ENCODE measurements at places on chromosomes 12 and 14.

DNA sequence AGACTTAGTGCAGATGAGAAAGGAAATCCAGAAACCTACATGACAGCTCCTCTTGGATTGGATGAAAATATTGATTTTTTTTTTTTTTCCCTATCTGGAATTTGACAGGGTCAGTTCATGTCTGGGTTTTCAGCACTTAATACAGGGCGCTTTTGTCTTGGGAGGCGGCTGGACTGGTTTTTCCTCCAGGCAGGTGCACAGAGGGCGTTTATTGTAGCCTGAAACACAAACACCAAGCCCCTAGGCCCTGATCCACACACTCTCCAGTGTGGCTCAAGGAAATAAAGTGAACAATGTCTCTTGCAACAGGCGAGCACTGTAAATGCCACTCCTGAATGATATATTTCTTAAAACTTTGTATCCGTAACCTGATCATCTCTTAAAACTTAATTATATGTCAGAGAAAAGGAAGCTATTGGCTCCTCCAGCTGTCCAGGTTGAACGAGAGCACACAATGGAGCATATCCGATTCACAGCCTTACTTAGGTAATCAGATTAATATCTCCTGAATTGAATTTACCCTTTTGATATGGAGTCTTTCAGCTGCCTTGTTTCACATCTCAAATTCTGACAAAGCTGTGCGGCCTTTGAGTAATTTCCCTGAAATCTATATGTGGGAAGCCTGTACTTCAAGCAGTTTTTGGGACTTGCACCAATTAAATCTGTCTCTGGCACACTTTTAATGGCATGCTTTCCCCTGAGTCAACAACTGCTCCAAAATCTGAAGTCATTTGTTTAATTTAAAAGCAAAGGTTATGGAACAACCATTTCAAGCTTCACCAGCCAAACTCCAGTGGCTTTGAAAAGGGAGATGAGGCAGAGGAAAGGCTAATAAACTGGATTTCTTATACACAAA is 485.7 kb downstream of the ZFP36L1 start:
- DNase-seq: no peak

DNA sequence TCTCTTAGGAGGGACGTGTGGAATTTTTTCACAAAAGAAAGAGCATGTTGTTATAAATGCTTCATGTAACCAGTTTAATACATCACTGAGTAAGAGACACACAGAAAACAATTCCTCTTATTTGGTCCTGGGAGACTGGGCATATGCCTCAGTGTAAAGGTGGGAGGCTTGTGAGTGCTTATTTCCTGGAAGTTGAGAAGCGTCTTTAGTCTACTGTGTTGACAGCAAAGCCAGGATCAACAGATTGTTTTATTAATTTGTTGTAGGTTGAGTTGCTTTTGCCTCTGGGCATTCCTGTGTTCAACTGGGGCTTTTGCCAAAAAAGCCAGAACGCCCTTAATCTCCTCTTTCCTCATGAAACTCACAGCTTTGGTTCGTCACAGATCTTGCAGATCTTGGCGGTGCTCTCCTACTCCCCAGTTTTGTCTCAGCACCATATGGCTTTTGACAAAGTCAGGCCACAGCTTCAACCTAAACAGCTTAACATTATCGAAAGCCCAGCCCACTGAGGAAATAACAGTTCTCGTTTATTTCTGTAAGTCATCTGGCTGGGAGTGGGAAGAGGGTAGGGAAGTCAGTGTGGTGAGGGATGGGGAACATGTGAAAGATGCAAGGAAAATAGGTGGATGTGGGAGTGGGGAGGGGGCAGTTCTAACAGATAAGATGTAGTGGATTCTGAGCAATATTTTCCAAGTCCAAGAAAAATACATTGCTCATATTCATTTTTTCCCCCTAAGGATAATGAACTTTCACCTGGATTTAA is 227.2 kb downstream of the DACT1 start:
- no peak for DNase-seq

GRCh38 chr12:118773956-118774723 is 207.2 kb upstream of the SRRM4 start:
- DNase-seq: peak; percentile 31

- DNase-seq: no peak
These were observed 821 bp downstream of the TMEM106C start for GRCh38 chr12:47964106-47964728.

GRCh38 chr12:74647256-74647655 is 109.6 kb downstream of the ATXN7L3B start:
- DNase-seq: no peak

DNA sequence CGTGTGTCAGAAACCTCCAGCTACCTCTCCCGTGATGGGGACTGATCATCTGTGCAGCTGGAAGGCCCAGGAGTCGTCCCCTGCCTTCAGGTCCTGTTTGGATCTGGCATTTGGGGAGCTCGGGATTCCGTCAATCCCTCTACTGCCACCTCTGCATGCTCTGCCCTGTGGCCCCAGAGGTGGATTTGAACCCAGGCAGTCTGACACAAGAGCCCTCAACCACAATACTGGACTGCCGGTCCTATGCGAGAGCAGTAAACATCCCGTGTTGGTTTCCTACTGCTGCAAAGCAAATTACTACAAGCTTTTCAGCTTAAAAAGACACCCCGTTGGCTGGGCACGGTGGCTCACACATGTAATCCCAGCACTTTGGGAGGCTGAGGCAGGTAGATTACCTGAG is 121.9 kb upstream of the FKBP4 start:
- no peak for DNase-seq

GRCh38 chr14:75449696-75450095 is 21.9 kb downstream of the JDP2 start:
- DNase-seq: peak; percentile 26

DNA sequence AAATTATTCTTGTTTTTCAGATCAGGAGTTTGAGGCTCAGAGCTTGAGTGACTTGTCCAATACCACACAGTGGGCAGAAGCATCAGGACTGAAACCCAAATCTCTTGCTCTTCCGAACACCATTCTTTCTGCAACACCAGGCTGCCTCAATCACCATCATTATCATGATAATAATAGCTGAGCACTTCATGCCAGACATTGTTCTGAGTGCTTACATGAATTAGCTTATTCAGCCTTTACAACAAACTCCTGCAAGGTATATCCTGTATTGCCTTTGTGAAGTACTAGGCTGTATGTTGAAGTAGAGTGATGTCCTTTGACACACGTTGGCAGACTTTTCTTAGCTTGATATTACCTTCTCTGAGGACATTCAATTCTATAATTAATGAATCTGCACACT is 257.4 kb upstream of the ATP2B1 start:
- DNase-seq: no peak

DNA sequence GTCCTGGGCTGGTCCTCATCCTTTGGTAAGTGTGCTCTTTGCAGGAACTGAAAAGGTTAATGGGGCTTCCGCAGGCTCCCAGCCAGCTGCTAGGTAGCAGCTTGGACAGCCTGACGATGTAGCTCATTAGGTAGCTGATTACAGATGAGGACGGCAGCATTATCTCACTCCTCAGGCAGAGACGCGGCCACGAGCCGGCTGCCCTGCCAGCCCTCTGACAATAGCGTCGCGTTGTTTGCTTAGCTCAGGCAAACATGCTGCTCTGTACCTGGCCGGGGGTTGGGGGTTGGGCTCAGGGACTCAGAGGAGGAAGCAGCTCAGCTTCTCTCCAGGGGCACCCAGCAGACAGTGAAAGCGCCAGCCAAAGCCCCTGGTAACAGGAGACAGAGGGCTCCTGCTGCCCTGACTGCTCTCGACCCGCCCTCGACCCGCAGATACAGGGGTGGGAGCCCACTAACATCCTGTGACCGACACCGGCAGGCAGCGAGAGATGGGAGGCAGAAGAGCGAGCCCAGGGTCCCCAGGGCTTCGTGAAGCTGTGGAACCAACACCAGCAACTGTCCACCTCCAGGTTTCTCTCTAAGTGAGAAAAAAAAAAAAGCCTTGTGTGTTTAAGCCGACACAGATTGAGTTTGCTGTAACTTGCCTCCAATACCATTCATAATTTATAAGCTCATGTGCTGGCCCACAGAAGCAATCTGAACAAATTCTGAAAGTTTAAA is 53.4 kb upstream of the DLK1 start:
- no peak for DNase-seq

DNA sequence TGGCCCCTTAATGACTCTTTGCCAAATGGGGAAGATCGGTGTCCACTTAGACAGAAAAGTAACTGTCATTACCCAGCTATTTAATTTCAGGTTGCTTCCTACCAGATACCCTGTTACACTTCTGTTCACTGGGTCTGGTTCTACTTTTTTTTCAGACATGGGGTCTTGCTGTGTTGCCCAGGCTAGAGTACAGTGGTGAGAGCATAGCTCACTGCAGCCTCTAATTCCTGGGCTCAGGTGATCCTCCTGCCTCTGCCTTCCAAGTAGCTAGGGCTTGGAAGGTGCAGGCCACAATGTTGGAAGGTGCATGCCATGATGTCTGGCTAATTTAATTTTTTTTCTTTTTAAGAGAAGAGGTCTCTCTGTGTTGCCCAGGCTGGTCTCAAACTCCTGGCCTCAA is 147.0 kb upstream of the ARHGAP5 start:
- DNase-seq: no peak

DNA sequence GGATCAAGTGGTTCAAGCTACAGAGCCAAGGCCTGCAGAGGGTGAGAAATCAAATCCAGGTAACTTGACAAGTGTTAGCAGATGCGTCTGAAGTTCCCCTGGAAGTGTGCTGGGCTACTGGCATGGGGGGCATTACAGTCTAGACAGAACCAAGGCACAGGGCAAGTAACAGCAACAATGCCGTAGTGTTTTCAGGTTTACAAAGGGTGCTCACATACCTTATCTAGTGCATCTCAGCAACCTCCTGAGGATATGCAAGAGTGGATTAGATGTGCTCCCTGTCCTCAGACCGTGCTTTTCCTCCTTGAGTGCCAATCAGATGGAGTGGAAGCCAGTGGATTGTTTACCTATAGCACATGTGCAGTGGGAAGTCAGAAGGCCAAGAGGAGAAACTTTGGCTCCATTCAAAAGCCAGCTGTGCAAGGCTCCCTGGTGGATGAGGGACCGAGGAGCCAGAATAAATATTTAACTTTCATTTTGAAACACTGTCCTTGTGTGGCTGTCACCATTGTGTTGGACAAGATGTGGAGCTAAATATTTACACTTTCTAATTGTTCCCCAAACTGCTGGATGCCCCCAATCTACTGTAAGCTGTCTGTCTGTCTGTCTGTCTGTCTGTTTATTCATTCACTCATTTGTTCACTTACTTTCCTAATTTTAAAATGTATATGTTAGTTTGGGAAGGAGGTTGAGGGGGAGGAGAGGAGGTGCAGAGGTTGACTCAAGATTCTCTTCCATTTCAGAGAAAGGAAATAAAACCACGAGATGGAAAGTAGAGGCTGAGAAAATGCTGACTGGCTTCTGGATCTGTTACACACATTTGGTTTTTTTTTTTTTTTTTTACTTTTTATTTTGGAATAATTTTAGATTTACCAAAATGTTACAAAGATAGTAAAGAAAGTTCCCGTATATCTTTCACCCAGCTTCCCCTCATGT is 184.0 kb upstream of the PARP11 start:
- no peak for DNase-seq

DNA sequence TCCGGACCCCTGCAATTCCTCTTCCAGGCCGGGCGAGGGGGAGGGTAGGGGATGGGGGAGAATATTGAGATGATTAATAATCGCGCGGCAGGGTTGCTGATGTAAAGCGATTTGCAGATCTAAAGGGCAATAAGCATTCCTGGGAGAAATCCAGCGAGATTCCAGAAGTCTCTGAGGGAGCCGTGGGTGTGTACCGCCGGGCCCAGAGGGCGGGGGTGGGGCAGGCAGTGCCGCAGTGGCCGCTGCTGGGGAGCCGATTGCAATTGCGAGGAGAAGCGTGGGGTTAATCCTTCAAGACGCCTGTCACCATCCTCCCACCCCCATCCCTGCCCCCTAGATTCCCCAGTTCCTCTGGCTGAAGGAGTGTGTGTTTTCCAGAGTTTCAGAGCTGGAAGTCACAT is 16.4 kb downstream of the FOS start:
- DNase-seq: no peak

DNA sequence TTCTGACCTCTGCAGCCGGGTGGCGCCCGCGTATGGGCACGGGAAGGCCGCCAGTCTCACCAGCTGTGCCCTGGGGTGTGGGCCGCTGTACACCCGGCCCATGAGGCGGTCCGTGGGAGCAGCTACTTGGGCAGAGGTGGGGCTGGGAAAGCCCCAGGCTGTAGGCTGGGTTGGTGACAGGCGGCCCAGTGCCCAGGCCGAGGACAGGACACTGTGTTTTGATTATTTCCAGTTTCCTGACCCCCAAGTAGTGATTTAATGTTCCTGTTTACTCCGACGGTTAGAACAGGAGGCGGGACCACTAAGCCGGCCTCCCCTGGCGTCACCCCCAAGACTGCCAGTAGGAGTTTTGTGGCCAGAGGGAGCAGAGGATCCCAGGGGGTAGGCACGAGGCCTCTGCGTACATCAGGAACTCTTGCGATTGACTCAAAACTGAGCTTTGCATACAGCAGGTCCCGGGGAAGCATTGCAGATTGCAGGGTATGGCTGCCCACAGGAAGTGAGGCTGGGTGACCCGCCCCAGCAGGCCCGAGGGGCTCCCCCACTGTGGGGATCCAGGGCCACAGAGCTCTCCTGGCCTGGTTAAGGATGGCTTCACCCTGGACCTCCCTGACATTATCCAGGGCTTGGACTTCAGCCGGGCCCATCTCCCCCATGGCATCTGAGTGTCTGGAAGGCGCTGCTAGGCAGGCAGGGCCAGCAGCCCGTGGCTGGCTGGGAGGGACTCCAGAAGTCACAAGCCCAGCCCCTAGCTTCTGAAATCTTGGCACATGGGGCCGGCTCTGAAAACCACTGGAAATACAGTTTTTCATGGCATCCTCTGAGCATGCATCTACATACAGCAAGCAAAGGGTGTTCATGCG is 42.5 kb upstream of the DIO3 start:
- DNase-seq: no peak

DNA sequence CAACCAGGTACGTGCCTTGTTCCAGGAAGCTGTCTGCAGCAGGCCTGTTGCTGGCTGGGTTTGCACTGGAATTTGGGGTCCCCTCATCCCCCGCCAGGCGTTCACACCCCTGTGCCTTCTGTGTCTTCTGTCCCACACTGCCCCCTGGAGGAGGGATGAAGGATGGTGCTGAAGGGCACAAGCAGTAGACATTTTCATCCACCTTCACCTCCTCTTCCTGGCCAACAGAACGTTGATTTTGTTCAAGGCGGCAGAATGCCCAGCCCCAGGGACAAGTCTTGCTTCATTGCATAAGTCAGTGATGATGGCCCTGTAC is 122.1 kb downstream of the CALM1 start:
- no peak for DNase-seq

DNA sequence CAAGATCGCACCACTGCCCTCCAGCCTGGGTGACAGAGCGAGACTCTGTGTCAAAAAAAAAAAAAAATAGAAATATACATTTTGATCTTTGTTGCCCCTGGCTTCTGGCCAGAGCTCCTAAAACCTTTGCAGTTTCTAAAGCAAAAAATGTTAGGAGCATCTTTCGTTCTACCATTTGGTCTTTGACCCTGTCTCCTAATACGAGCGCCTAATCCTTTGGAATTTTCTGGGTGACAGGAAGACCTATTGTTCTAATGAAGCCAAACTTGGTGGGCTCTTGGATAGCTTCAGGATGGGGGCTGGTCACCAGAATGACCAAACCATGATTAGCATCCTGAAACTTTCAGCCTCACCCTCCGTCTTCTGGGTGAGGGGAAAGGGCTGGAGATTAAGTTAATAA is 32.3 kb upstream of the CLIP1 start:
- no peak for DNase-seq

Data from hippocampal formation (tissue), 2 donors.